Stimulated activated CD4-positive, alpha-beta T cell treated with anti-CD3 and anti-CD28 coated beads, Interleukin-4, amount 100 ng/mL, for 4 hours (primary cell): ENCODE measurements at places on chromosomes 1 and 21.

- no peak for DNase-seq
Measured at GRCh38 chr1:93964777-93965200, 55.6 kb upstream of the GCLM start.

GRCh38 chr1:54882519-54882918 is 4.5 kb downstream of the DHCR24 start:
- no peak for DNase-seq

DNA sequence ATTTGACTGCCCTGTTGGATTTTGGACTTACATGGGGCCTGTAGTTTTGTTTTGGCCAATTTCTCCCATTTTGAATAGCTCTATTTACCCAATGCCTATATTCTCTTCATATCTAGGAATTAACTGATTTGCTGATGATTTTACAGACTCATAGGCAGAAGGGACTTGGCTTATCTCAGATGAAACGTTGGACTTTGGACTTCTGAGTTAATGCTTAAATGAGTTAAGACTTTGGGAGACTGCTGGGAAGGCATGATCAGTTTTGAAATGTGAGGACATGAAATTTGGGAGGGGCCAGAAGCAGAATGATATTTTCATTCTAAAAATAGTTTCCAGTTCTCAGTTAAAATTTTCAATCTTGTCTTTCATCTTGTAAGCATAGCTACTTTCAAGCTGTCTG is 222.3 kb downstream of the COP1 start:
- DNase-seq = no peak

DNA sequence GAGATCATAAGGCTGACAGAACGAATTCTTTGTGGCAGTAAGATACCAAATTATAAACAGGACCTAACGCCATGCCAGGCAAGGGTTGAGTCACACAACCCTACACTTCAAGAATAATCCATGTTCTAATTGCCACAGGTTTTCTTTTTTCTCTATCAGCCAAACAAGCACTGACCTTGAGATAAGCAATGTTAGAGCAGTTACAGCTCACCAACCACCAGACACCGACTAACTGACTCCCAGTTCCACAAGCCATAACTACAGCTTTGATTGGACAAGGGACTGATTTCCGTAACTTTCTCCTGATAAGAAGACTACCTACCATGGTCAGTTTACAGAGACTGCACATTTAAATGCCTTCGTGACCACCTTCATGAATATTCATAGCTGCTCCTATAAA is 149.6 kb downstream of the PTPRU start:
- DNase-seq = no peak

DNA sequence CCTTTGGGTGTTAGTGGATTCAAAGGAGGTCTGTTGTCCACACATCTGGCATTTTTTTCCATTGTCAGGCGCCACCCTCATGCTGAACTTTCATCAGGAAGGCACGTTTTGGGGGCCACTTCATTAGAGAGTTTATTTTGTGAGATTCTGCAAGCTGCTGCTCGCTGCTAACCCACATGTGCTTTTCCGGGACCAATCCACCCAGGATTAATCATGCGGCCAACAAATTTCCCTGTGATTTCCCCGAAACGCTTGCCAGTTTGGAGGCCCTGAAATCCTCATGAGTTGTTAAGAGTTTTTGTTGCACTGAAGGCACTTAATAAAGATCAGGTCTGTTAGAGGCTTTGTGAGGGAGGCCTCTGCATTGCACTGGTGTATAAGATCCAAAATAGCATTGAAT is 2.4 kb downstream of the PDPN start:
- DNase-seq = no peak

GRCh38 chr1:109933856-109934711 is 23.4 kb downstream of the CSF1 start:
- DNase-seq = no peak

DNA sequence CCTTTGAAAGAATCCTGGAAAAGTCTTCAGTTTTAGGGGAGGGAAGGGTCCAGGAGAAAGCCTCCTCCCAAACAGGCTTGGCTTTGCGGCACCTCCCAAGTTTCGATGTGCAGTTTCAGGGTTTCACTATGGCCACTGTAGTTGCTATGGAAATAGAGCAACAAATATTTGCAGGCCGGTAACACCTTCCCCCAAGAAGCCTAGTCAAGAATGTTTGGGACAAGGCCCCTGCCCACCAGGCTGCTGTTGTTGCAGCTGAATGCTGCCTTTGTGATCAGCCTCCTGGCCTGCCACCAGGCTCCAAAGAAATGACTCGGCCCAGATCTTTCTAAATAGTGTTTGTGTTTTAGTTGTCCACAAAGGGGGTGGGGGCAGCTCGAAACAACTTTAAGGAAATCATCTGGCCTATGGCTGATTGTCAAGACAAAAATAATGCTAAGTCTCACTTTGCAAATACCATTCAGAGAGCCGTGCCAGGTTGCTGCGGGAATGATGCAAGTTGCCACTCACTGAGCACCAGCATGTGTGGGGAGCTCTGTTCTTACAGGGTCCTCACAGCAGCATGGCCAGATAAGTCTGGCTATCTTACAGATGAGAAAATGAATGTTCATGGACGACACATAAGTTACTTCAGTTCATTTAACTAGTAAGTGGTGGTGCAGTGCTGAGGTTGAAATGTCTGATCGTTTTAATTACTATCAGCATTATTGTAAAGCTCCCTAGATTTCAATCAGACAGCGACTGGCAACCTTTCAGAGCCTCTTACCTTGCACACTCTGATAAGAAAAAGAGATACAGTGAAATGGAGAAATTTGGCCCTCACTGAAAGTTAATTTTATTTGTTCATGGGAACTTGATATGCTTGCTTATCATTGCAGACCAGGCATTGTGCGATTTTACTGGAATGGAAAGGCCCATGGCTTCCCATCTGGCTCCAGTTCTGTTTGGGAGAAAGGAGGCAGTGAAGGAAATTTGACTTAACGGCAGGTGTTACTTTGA is 91.2 kb upstream of the JUN start:
- no peak for DNase-seq

DNA sequence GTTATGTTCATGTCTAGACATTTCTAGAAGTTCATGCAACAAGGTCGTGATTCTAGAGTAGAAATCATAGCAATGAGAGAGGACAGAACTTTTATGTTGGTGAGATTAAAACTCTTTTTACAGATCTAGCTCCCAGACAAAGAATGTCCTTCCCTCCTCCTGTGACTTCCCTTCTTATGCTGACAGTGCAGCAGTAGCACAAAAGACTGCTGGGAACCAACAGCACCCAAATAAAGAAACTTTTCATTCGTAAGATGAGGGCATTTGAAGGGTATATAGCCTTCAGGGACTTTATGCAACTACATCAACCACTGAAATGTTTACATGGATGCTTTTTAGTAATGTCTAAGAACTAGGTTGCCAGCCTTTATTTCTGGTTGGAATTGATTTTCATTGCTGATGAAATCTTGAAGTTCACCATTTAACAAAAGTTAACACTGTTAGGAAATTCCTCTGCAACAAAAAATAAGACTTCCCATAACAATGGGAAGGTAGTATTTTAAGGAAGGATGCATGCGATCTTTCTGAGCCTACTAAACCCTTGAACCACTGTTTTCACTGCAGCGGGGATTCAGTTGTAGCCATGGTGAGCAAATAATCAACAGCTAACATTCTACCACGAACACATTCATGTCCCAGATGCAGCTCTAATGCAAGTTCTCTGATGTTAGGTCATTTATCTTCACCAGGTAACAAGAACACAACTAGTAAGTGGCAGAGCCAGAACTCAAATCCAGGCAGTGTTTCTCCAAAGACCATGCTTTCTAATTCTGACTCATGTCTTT is 672.8 kb downstream of the PTPRC start:
- no peak for DNase-seq

DNA sequence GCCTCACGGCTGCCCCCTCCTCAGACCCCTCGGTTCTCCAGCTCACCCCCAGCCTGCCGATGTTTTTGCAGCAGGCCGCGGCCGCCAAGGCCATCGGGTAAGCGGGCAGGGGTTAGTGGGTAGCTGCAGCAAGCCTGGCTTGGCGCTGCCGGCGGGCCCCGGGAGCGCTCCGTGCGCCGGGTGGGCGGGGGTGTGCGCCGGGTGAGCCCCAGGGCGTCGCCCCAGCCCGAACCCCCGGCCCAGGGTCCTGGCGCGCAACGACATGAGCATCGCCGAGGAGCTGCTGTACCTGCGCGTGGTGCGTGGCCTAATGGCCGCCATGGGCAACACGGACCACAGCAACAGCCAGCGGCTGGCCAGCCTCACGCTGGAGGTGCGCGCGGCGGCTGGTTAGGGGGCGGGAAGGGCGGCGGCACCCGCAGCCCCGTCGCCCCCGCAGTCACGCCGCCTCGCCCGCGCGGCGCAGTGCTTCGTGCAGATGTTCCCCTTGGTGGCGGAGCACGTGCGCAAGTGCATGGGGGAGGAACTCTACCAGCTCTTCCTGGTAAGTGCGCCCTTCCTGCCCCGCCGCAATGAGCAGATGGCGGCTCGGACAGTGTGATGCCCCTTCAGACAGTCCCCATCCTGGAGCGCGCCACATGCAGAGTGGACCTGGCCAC is 6.5 kb downstream of the RNU5D-1 start:
- DNase-seq = peak; percentile 30

DNA sequence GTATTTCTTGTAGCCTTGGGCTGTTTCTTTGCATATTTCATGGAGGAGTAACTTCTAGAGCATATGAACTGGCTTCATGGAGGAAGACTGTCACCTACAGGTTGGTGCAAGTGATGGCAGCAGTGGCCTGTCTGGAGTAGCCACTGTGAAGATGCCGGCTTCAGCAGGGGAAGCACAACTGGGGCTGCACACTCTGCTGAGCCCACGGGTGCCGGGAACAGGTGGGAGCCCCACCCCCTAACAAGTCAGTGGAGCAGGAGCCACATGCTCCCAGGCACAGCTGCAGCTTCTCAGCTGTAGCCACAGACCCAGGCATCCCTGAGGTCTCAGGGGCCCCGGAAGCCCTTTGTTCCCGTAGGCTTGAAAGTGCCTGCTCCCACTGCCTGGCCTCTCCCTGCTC is 43.2 kb upstream of the C1orf185 start:
- DNase-seq = no peak

GRCh38 chr1:190633488-190633887 is 155.8 kb upstream of the BRINP3 start:
- DNase-seq = no peak

GRCh38 chr1:58318157-58319005 is 228.1 kb downstream of the OMA1 start:
- no peak for DNase-seq

DNA sequence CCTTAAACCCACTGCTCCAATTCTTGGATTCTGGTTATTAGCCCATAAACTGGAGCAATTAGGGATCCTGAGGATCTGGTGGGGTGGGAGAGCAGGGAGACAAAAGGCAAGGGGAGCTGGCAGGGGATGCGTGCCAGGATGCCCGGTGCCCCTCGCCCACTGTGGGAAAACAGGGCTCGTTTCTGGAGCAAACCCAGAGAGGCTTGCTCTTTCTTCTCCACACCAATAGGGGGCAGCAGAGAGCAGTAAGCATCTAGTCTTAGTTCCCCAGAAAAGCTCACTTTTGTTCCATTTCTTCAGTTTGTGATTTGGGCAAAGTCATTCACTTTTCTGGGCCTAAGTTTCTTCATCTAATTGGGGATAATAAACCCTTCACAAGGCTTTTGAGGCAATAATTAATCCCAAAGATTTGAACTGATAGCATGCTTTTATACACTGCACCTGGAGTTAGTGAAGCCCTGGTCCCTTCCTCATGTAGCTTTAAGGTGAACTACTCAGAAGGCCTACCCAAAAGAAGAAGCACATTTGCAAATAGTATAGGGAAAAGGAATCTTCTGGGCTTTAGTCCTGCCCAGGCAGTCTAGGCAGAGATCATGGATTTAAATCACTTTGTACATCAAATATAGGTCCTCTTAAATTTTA is 160.6 kb upstream of the USP24 start:
- no peak for DNase-seq

GRCh38 chr1:152533327-152533938 is 19.2 kb downstream of the CRCT1 start:
- no peak for DNase-seq

- DNase-seq = no peak
Measured at GRCh38 chr1:18948913-18949685, 7.4 kb downstream of the IFFO2 start.

DNA sequence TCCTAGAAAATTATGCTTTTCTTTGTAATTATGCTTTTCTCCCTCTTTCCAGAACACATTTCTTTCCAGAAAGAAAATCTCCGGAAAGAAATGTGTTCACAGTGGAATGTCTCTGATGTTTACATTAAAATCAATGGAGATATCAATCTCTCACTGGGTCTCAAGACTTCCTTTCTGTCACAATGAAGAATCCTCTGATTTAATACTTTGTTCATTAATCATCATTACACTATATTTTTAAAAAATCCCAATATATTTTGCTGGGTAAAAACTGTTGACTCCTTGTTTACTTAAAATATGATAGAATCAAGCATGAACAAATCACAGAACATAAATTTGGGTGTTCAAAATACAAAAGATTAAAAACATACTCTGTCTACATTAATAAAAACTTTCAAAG is 26.3 kb upstream of the TGFBR3 start:
- DNase-seq = no peak

GRCh38 chr21:35885942-35886541 is 174.3 kb downstream of the SETD4 start:
- no peak for DNase-seq

- no peak for DNase-seq
Measured at GRCh38 chr21:37737996-37738395, 178.3 kb downstream of the KCNJ6 start.

DNA sequence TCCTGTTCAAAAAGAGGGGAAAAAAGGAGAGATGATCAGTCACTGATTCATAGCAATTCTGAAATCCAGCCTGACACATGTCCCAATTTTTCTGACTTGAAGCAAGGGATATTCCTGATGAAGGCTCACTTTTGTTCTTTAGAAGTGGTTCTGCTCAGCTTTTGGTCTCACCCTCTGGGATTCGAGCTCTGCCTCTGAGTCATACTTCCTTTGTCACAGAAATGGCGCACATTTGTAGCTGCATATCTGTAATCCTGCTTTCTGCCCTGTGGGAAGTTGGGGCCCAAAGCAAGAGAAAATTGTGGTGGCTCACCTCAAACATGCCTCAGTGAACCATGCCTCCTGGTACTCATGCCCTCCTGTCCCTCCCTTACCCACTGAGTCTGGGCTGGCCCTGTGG is 22.3 kb upstream of the FAM78B start:
- no peak for DNase-seq

DNA sequence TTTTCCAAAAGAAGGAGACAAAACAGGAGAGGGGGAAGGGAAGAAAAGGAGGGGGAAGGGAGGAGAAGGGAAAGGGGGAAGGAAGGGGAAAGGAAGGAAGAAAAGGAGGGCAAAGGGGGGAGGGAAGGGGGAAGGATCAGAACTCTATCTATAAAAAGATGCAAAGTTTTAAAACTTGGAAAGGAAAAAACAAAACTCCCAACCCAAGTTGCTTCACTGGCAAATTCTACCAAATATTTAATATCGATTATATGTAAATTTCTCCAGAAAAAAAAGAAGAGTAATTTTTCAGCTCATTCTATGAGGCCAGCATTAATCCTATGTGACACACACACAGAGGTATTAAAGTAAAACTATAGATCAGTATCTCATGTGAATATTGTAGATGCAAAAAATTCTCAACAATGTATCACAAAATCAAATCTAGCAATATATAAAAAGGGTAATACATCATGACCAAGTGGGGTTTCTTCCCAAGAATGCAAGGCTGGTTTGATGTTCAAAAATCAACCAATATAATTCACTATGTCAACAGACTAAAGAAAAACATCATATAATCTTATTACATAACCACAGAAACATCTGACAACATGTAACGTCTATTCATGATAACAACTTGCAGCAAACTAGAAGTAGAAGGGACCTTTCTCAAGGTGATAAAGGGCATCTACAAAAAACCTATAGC is 57.9 kb downstream of the MAN1A2 start:
- no peak for DNase-seq

GRCh38 chr21:33802481-33802880 is 113.1 kb downstream of the ATP5PO start:
- DNase-seq = no peak

- DNase-seq = no peak
Measured at GRCh38 chr1:226697151-226697928, 41.7 kb downstream of the ITPKB start.
